Activated CD4-positive, alpha-beta T cell treated with anti-CD3 and anti-CD28 coated beads, Interleukin-2, amount 50 U/mL, for 16 hours (primary cell): ENCODE measurements at places on chromosomes 4 and X.

DNA sequence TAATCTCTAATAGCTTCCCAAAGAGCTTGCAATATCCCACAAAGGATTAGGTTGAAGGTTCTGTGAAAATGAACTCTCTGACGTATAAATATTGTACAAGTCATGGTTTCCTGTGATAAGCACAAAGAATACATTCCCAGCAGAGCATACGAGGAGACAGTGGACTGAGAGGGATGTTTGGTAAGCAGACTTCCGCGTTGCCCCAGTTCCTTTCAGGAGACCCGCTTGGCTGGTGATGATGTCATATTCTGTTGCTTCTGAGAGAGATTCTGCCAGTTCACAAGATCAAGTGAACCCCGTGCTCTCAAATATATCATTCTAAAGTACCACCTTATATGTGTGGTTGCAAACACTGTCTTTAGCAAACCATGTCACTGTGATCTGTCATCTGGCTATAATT is 323.9 kb upstream of the CASK start:
- DNase-seq = no peak

- DNase-seq = no peak
These were observed 119.4 kb downstream of the FANCB start for GRCh38 chrX:14753441-14753840.

DNA sequence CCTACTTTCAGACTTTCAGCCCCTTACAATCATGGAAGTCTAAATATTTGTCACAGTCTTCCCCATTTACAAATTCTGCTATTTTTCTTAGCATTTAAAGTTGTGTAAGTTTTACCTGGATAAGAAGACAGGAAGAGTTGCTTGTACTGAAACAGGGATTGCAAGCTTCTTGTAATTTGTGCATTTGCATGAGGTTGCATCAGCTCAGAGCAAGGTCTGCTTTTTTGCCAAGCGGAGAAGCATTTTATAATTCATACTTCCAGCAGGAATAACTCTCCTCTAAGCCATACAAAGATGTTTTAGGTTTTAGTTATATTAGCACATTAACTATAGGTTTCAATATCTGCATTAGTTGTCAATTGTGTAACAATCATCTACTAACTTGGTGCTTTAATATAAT is 922.0 kb upstream of the PABPC4L start:
- DNase-seq = no peak

DNA sequence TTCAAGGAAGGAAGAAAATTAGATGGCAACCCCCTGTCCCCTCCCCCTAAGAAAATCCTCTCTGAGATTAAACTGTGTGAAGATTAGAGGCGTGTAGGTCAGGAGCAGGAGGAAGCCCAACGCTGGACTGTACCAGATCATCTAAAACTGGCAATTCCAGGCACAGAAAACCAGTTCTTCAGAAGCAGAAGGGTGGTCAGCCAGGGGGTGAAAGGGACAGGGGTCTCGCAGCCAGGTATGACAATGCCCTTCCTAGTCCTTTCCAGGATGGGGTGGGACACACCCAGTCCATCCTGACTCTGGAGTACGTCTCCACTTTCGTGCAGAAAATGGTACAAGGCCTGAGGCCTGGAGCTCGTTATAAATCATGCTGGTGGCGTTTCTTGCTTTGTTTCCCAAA is 3.3 kb upstream of the RHOH start:
- DNase-seq = no peak

DNA sequence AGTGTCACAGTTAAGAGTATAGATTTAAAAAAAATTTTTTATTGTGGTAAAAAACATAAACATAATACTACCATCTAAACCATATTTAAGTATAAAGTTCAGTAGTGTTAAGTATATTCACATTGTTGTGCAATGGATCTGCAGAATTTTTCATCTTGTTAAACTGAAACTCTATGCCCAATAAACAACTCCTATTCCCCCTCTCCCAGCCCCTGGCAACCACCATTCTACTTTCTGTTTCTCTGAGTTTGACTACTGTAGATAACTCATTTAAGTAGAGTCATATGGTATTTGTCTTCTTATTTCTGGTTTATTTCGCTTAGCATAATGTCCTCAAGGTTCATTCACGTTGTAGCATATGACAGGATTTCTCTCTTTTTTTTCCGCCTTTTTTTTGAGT is 112.4 kb downstream of the PTTG2 start:
- DNase-seq = peak; percentile 16

GRCh38 chr4:45399116-45399515 is 672.8 kb upstream of the GNPDA2 start:
- no peak for DNase-seq

GRCh38 chr4:43316813-43317212 is 424.3 kb downstream of the GRXCR1 start:
- no peak for DNase-seq

DNA sequence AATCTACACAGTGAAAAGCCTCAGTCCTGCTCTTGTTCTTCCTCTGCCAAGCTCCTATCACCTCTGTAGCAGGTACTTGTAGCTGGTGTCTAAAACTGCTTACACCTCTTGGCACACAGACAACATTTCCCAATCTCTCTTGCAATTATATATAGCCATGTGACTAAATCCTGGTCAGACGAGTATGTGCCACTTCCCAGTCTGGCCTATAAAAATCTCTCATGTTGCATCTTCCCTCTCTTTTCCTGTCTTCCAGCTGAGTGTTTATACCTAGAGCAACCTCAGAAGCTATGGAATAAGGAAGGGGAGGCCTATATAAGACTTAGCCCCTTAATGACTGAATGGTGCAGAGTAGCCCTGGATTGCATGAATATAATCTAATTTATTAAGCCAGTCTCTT is 105.8 kb downstream of the RNF150 start:
- no peak for DNase-seq

GRCh38 chr4:184822356-184822755 is 3.4 kb downstream of the ACSL1 start:
- DNase-seq = no peak

DNA sequence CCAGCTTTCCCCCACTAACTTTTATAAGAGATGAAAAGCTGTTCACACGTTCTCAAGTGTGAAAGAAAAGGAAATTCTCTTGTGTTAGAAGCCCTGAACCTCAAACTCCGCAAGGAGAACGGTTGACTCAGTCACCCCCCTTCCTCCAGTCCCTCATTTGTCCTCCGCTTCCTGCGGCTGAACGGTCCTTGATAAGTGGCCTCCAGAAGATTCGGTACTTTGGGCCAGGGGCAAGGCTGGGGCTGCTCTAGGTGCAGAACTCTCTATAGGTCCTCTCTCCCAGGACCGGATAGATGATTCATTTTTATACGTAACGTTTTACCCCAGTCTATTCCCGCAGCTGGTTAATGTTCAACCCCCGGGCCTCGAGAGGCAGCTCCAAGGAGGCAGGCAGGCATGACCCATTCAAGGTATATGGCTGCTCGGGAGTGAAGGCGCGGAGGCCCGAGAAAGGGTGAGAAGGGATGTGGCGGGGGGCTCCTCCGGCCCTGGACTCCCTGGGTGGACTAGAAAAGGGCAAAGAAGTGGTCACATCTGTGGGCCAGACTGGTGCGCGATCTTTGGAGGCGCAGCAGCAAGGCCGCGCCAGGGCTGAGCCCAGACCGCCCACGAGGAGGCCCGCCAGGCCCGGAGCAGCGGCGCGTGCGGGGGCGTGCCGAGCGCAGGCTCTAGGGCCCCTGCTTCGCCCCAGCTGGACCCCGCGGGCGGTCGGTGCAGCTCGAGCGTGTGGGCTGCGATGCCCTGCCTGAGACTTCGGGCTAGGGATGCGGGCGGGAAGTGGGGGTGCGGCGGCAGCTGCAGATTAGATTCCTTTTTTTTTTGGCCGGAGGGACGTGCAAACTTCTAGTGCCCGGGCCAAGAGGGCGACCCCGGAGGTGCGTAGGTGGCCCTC is 11.7 kb downstream of the PITX2 start:
- no peak for DNase-seq

- DNase-seq = no peak
These were observed 748 bp downstream of the CFP start for GRCh38 chrX:47628982-47629381.

DNA sequence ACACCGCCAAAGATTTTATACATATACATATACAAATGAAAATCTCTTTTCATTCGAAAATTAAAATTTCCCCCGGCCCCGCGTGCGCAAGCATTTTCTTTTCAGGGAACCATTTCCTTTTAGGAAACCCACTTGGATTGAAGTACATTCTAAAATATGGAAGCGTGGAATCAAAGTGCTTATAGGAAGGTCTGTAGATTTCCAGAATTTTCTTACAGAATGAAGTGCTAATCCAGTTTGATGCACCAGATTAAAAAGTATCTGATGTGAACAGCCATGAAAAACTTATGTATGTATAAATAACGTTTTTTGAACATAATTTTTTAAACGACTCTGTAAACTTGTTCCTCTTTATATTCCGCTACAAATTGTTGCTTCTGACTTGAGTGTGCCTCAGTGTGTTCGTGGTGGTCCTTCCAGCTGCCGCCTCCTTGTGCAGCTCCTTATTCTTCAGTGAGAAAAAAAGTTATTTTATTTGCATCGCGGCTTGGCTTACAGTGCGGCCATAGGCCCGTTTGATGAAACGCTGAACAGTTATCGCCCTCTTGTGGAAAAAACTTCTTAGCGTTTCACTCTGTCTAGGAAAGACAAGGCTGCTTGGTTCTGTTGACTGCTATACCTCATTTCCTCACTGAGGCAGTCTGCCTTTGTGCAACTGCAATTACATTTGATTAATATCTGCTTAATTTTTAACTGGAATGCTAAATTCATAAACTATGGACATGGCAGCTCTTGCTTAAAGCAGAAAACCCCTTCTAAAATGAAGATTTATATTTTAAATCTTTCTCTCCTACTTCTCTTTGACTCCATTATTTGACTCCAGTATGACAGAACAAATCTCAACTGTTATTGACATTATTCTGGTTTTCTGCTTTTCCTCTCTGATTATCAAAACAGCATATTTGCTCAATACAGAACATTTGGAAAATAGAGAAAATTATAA is 4.7 kb upstream of the NKX6-1 start:
- DNase-seq = peak; percentile 60

DNA sequence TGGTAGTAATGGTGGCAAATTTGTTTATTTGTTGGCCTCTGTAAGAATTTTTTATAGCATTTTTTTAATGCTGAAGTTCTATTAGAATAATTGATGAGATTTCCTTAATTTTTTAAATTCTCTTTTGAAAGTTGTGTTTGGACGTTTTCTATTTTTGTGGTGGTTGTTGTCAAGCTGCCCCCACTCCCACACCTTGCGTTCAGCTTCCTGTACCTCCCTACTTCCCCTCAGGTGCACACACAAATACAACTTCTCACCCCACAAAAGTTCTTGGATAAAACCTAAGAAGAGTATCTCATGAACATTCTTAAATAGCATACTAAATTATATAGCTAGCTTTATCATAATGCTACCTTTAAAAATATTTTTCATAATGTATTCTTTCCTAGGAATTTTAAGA is 38.7 kb downstream of the EXOC1 start:
- no peak for DNase-seq

- peak; percentile 59 for DNase-seq
These were observed 19.8 kb downstream of the C4orf50 start for GRCh38 chr4:5998333-5998936.

GRCh38 chrX:26822448-26822847 is 606.5 kb downstream of the MAGEB5 start:
- peak; percentile 1 for DNase-seq

- DNase-seq = peak; percentile 62
These were observed 217.9 kb downstream of the CENPC start for GRCh38 chr4:67327245-67328017.

DNA sequence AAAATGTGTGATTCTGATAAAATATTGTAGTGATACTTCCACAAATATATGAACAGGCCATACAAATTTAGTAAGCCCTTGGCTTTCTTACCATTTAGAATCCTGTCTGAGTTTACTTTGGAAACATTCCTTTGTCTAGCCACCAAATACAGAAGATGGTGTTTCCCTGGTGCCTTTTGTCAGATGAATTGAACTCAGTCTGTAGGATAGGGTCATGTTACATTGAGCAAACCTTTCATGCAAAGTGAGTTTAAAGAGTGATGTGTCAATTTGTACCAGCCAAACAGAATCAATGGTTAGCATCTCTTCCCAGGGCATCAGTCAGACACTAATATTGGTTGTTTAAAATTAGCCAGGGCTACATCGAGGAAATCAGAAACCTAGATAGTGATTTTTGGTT is 1443.4 kb downstream of the ARAP2 start:
- DNase-seq = no peak

DNA sequence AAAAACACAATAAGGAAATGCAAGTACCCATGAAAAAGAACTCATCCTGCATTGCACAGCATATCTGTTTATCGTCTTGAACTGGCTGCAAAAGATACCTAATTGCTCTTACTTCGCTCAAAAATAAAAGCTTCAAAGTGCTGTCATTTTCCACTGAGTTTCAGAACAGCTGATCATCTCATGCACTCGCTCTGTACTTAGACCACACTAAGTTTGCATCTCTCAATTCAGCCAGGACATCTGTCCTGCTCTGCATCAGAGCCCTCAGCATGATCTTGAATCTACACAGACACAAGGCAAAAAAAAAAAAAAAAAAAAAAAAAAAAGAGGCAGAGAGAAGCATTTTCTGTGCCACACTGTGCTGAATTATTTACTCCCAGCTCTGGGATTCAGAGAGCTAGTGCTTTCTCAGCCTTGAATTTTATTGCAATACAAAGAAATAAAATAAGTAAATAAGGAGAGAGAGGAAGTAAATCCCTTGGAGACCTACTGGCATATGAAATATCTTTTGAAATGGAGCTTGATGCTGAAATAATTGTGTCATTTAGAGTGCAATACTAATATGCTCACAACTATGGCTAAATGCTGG is 81.3 kb downstream of the PPP1R2C start:
- DNase-seq = no peak

DNA sequence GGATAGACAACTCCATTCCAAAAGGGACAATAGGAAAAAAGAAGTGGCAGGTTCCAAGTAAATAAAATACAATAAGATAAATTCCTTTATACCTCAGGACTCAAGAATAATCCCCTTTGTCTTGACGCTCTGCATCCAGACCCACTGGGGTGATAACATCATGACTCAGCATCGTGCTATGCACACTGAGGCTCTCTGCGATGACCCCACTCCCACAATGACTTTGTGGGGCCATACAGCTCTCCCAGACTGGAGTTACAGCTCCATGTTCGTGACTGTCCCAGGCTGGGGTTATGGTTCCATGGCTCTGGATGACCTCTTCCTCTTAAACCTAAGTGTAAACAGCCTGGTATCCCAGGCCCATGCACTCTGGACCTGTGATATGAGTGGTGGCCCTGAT is 254.5 kb upstream of the ADGRL3 start:
- no peak for DNase-seq

- DNase-seq = peak; percentile 89
These were observed 12.9 kb downstream of the GPRIN3 start for GRCh38 chr4:89294573-89295269.

- DNase-seq = no peak
These were observed 28.9 kb upstream of the SMIM31 start for GRCh38 chr4:164725066-164725465.

- DNase-seq = no peak
These were observed 16.4 kb downstream of the DSPP start for GRCh38 chr4:87624698-87625097.

- DNase-seq = no peak
These were observed 19.4 kb upstream of the FGG start for GRCh38 chr4:154631828-154632227.

DNA sequence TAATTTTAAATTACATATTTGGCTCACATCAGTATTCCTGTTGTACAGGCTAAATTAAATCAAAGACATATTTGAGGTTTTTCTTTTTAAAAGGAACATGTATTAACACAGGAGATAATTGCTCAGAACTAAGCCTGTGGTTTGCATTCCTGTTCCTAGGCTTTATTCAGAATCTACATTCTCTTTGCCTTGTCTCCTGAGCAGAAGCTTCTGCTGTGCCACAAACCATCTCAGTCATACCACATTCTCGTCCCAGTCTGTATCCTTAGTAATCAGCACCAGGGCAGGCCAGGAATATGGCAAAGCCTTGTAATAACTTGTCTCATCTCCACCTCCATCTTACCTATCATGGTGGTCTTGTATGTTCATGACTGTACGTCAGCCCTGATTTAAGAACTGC is 162.8 kb downstream of the ARHGAP24 start:
- DNase-seq = no peak
